Hematopoietic multipotent progenitor cell treated with erythropoietin and hydrocortisone succinate and interleukin-3 and kit ligand, for 17 days (in vitro differentiated cells): ENCODE measurements at places on chromosomes 16 and 17.

- DNase-seq, result no peak
Measured at GRCh38 chr16:20613481-20614185, 37.5 kb upstream of the ACSM2B start.

DNA sequence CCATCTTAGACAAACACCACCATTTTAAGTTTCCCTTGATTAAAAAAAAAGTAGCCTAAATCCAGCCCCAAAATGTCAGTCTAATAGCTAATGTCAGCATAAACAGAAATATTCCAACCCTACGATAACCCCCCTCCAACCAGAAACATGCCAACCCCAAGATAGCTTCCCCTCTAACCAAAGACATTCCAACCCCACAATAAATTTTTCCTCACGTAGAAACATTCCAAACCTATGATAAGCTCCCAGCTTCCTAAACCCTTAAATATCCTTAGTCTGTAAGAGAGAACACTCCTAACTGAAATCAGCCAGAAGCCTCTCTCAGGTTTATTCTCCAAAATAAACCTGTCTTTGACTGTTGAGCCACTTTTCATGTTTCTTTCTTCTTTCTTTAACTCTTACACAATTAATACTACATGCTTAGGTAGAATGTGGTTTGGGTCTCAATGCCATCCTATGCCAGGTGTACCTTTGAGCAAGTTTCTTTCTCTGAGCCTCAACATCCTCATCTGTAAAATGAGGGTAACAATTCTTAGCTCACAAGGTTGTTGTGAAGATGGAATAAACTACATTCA, 10.5 kb upstream of the KRT38 start:
- no peak for DNase-seq

DNA sequence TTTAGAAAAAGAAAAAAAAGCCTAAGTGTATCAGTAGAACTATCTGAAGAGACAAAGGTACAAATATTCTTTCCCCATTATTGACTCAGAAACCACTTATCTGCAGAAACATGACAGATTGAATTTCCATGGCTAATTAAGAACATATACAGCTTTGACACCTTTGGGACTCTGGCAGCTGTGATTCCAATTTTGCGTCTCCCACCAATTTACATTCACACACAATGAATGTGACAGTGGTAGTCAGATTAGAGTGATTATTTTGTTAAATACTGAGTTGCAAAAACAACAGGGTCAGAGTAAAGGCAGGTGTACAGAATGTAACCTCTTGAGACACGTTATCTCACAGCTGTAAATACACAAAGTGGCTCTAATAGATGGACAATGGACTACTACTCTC, 5.3 kb upstream of the PPM1D start:
- DNase-seq, result no peak

DNA sequence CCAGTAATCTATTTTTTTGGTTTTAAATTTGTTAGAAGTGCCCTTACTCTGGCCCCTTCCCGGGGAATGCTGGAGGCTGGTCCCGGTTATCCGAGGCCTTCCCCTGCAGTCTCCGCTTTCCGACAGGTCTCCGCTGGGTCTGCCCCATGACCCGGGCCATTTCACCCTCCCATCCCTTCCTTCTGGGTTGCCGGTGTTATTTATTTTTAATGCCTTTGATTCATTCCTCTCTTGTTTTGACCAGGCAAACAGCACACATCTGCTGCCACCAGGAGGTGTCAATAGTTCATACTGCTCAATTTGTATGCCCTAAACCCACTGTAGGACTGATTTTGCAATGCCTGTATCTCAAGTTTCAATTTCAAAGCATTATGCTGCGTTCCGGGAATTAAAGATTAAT, 113.2 kb upstream of the IRX5 start:
- no peak for DNase-seq

DNA sequence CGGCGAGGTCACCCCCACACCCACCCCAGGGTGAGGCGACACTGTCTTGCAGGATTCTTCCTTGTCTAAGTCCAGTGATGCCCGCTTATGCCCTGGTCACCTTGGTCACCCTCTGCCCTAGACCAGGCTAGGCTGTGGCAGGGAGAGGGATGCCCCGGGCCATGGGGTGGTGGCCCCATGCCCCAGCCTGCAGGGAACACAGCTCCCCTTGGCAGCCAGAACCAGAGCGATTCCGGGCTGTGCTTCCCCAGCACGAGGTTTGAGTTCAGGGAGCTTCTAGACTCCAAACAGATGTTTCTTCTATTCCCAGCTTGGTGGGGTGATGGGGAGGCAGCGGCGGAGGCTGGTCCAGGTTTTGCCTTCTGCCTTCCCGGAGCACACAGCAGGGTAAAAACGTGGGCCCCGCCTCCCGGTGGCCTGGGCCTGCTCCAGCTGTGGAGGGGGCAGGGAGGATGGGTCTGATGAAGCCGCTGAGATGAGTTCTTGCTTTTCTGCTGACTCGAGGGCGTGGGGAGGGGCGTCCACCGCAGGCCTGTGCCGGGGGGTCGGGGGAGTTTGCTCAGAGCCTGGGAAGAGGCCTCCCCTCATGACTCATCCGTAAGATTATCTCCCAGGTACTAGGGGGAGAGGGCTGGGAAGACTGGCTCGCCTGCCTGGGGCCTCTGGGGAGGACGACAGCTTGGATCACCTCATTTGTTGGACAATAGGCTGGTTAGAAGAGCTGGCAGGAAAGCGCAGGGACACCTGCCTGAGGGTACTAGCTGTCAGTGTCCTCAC, 15.4 kb downstream of the SMTNL2 start:
- no peak for DNase-seq

DNA sequence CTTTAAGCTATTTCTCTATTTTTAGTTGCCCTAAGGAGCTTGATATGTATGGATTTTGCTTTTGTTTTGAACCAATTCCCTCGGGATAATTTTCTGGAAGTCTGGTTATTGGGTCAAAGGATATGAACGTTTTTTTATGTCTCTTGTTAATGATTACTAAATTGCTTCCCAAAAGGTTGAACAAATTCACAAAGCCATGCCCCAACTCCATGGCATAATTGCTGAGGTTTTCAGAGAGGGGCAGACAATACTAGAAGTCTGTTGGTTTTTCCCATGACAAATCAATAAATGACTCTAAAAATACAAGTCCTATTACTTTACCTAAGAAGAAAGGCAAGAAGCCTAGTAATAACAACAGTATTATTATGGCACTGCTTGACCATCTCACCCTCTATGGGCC, 11.4 kb upstream of the AKAP1 start:
- DNase-seq, result no peak

GRCh38 chr16:81863630-81864352, 84.7 kb downstream of the PLCG2 start:
- no peak for DNase-seq

DNA sequence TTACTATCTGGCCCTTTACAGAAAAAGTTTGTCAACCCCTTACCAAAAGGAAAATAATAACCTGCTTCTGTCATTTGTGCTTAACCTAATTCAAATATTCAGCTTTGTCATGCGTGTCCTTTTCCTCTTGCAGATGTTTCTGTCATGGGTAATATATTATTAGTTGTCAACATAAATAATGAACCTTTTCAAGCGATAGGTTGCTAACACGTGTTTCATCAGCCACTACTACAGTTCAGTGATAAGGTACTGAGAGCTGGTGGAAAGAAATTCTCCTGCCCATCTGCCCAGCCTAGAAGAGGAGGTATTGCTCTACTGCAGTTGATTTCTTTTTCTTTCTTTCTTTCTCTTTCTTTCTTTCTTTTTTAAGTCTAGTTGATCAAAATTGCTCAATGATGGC, 12.0 kb upstream of the SRSF1 start:
- DNase-seq, result no peak
